ENCODE measurements at places on chromosomes 4 and X.

DNA sequence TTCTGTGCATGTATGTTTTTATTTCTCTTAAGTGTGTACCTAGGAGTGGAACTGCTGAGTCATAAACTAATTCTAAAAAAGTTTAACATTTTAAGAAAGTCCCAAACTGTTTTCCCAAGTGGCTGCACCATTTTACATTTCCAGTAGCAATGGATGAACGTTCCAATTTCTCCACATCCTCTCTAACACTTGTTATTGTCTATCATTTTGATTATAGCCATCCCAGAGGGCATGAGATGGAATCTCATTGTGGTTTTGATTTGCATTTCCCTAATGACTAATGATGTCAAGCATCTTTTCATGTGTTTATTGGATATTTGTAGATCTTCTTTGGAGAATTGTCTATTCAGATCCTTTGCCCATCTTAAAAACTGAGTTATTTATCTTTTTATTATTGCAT is 82.5 kb downstream of the PPEF1 start:
- DNase-seq, result no peak

DNA sequence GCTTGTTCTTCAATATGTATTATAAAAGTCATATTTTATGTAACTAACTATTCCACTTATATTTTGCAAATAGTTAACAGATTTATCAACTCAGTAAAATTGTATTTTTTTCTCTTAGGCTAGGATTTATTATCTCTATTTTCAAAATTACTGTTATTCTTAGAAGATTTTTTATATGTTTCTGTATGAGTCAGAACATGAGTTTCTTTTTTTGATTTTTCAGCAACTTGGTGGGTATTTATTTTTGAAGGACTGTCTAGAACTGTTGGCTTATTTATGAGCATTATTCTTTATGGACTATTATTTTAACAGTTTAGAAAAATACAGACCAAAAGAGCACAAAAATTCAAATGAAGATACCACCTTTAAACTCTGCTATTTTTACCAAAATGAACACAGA is 6.8 kb downstream of the AIMP1 start:
- DNase-seq, result no peak

- DNase-seq, result peak; percentile 81
Measured at GRCh38 chrX:72142094-72142793, 10.5 kb upstream of the RTL5 start.

DNA sequence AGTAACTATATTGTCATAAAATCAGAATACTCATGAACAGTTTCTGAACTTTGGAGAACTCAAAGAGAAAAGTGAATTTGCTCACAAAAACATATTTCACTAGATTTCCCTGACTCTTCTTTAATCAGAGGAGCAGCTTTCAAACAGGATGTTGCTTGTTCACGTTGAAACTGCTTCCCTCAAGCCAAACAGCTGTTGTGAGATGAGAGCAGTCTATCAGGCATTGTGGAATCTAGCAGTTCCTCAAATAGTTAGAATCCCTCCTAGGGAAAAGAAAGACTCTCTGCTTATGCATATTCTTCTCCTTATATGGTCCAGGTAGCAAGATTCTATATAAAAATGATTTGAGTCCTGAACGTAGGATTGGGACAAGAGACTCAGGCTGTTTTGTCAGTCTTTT is 1012.1 kb downstream of the FAM133A start:
- DNase-seq, result no peak

GRCh38 chr4:123182289-123182688 is 214.3 kb upstream of the SPRY1 start:
- DNase-seq, result no peak

- no peak for DNase-seq
Measured at GRCh38 chr4:185772391-185773093, 39.5 kb downstream of the SORBS2 start.

Data from SHP77 (cell line).